MV-4-11 (cell line): ENCODE measurements at places on chromosomes 11 and 22.

DNA sequence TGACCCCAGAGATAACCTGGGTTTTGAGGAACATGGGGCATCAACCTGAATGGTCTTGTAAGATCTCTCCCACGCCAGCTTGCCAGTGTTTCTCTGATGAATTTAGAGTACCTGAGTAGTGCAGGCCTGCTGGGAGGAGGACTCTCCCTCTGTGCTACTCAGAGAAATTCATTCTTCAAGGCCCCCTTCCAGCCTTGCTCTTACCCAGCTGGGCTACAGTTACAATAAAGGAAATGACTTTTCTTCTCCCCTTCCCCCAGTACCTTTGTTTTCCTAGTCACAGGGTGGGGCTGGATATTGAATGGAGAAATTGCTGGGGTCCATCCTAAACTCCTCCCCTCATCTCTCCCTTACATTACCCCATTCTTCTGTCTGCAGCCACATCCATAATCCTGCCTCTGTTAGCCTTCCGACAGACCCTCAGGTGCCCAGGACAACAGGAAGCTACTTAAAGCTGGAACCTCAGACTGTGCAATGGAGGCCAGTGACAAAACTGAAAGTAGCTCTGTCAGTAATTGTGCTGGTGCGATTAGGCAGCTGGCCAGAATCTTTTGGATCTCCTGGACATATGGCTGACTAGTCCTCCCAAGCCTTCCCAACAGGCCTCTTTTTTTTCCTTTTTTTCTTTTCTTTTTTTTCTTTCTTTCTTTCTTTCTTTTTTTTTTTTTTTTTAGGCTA lies 17.4 kb downstream of the LIMK2 start:
- DNase-seq, result peak; percentile 8

GRCh38 chr11:123173040-123173855 lies 21.8 kb downstream of the CLMP start:
- peak; percentile 62 for DNase-seq

GRCh38 chr11:133127741-133128140 lies 404.6 kb downstream of the OPCML start:
- no peak for DNase-seq

DNA sequence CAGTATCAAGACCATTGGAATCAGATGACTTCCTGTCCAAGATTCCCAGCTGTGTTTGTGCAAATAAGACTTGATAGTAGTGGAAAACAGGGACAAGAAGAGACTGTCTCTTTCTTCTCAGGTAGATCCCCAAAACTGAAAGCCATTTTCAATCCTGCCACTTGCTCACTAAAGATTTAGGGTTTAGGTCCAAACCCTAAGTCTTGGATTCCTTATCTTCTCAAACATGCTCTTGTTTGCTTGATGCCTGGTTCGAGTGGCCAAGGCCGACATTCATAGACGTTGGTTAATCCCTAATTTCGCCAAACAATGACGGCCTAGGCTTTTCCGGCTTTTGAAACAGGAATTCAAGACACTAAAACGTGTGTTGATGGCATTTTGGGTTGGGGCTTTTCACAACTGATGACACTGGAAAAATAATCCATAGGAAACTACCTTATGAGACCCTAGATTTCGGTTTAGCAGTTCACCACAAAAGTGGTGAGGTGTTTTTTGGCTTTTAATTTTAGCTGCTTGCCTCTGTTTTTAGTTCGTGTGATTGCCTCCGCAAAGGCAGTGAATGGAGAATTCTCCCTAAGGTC lies 1.0 kb upstream of the GTPBP1 start:
- DNase-seq, result no peak

DNA sequence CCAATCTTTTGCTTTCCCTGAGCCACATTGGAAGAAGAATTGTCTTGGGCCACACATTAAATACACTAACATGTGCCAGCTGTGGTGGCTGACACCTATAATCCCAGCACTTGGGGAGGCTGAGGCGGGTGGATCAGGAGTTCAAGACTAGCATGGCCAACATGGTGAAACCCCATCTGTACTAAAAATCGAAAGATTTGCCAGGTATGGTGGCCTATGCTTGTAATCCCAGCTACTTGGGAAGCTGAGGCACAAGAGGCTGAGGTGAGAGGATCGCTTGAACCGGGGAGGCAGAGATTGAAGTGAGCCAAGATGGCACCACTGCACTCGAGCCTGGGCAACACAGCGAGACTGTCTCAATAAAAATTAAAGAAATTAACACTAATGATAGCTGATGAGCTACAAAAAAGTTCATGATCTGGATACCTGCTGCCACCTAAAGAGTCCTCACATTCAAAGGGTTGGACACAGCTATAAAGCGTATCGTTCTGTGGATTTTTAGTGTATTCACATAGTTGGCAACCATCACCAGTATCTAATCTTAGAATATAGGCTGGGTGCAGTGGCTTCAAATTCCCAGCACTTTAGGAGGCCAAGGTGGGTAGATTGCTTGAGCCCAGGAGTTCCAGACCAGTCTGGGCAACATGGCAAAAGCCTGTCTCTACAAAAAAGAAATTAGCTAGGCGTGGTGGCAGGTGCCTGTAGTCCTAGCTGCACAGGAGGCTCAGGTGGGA lies 3.4 kb upstream of the LDHC start:
- DNase-seq, result no peak

DNA sequence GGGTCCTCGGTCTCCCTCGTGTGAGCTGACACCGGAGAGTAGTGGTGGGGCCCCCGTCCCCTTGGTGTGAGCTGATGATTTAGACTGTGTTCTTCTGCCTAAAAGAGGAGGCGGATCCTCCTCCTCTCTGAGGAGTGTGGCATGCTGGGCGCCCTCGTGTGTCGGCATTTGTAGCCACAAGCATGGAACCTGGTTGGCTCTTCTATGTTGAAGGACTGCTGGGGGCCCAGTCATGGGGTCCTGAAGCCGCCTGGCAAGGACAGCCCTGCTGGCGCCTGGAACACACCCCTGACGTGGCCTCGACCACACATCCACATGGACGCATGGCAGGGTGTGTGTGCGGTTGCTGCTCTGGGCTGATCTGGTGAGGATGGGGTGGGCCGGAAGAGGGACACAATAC lies 50.2 kb downstream of the AP2A2 start:
- DNase-seq, result peak; percentile 30

DNA sequence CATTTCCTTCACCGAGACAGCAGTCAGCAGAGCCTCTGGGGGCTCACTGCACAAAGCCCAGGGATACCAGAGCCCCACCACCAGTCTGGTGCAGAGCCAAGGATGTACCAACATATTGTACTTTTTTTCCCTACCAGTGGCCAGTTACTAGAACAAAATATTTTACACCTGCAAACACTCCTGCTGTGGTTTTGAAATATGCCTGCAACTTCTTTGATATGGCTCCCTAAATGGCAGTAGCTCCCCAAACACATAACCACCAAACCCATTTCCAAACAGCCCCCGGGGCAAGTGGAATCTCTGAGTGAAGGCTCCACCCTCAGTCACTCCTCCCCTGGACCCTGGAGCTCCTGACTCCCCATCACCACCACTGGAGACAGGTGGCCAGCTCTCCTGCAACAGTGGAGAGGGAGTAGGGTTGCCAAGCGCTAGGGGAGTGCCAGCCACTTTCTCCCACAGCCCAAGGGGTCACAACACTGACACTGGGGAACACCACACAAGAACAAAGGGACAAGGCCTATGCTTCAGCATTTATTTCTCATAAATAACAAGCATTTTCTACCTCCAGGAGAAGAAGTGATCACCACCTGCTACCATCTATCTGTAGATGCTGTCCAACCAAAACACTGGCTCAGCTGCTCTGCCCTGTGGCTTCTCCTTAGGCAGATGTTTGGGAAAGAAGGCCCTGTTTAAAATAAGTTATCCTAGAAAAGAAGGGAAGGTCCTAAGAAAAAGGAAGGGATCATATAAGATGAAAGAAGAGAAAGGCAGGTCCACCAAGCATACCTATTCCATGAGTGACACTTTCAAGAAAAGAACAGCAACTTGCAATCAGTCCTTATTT lies 15.1 kb downstream of the DGCR2 start:
- DNase-seq, result no peak

DNA sequence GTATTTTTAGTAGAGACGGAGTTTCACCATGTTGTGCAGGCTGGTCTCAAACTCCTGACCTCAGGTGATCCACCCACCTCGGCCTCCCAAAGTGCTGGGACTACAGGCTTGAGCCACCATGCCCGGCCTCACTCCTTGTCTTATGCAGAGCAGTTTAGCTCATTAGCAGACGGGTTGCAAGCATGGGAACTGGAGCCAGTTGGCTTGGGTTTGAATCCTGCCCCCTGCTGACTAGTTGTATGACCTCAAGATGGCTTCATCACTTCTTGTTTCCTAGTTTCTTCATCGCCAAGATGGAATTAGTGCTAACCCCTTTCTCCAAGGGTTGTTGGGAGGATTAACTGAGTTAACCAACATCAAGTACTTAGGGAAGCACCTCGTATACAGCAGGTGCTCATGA lies 23.4 kb upstream of the RASD2 start:
- no peak for DNase-seq

- no peak for DNase-seq
Observed at GRCh38 chr11:125314276-125315078, 149.9 kb downstream of the PKNOX2 start.

GRCh38 chr11:47164321-47164720 lies 12.4 kb downstream of the ARFGAP2 start:
- DNase-seq, result no peak

- DNase-seq, result no peak
Observed at GRCh38 chr22:18031695-18032454, 7.5 kb upstream of the MICAL3 start.

- DNase-seq, result no peak
Observed at GRCh38 chr22:50140615-50141014, 29.9 kb upstream of the PANX2 start.

GRCh38 chr11:8102296-8102915 lies 21.4 kb downstream of the TUB start:
- DNase-seq, result no peak

GRCh38 chr11:12829540-12830314 lies 155.5 kb downstream of the TEAD1 start:
- no peak for DNase-seq

- no peak for DNase-seq
Observed at GRCh38 chr11:94826415-94826814, 58.3 kb downstream of the AMOTL1 start.

GRCh38 chr22:31575190-31575589 lies 78.9 kb downstream of the SFI1 start:
- no peak for DNase-seq

DNA sequence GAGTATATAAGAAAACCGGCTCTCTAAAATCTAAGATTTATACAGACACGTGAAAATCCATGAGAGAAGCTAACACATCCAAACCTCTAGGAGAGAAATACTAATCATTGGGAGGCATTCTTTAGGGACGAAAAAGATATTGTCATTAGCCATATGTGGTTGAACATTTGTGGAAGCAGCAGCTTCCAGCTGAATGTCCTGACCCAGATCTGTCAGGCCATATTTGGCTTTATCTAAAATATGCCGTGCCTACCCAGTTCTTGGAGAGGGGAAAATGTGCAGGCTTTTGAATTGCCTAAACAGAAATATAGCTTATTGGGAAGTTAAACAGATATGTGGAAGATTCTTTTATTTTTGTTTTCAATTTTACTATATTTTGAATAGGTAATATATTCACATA lies 6.4 kb downstream of the CCDC89 start:
- no peak for DNase-seq

GRCh38 chr11:35281169-35281688 lies 138.1 kb downstream of the SLC1A2 start:
- DNase-seq, result no peak

- no peak for DNase-seq
Observed at GRCh38 chr22:33807470-33807869, 112.8 kb downstream of the LARGE1 start.
